ENCODE measurements at places on chromosomes 11 and 22.
A peak's percentile ranks its signal among the peaks of the same experiment; 100 is the strongest.

DNA sequence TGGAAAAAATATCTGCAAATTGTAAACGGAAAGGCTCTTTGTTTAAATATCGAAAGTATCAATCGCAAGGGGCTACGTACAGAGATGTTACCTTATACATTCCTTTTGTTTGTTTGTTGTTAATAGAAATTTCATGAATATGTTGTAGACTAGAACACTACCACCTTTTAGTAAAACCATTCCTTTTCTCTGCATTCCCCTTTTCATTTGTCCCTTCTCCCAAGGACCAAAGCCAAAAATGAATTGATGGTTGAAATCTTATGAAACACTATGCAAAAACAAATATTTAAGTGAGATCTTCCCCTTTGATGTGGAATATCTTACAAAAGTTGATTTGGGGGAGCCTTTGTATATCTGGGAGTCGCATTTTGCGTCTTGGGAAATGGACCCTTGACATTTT lies 2.1 kb downstream of the SLC17A6 start:
- DNase-seq, result no peak

DNA sequence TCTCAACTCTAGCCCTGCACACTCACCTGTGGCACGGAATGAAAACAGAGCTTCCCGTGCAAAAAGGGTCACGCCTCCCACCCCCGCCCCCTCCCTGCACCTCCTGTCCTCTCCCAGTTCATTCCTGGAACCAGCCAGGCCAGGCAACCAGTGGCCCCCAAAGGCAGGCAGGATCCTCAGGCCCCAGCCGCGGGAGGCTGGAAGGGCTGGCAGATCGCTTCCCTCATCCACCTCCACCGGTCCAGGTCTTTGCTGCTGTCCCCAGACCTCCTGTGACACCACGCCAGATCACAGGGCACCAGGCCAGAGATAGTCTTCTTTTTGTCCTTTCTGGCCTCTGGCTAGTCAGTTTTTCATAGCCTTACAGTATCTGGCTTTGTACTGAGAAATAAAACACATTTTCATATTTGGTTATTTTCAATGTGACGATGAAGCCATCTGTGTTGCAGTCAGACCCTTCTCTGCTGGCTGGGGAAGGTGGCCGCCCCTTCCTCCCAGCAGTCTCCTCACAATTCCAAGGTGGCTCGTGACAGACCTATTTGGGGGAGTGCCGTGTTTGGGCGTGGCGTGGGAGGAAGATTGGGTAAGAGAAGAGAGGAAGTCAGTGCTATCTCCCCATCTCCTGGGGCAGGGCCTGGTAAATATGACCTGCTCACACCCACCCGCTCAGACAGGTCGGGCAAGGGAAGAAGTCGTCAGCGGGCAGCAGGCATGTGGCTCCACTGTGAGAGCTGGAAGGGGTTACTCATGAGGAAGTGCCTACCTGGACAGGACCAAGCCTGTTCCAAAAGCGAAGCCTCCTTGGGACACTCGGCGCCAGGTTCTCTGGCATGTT lies 9.1 kb downstream of the SSH3 start:
- DNase-seq, result no peak

DNA sequence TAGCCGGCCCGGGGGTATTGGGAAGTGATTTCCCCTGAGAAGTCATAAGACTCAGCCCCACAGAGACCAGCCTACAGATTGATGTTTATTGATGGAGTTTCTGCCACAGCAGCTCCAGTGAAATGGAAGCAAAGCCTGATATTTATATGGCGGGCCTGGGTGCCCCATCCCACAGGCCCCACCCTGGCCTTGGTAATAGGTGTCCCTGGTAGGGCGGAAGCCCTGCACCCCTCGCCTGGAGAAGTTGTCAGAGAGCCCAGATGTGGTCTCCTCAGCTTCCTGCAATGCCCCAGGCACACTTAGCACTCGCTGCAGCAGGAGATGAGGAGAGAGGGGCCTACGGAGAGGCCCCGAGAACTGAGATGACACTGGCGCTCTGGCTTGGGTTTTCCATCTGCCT lies 107.4 kb downstream of the MORC2 start:
- no peak for DNase-seq

DNA sequence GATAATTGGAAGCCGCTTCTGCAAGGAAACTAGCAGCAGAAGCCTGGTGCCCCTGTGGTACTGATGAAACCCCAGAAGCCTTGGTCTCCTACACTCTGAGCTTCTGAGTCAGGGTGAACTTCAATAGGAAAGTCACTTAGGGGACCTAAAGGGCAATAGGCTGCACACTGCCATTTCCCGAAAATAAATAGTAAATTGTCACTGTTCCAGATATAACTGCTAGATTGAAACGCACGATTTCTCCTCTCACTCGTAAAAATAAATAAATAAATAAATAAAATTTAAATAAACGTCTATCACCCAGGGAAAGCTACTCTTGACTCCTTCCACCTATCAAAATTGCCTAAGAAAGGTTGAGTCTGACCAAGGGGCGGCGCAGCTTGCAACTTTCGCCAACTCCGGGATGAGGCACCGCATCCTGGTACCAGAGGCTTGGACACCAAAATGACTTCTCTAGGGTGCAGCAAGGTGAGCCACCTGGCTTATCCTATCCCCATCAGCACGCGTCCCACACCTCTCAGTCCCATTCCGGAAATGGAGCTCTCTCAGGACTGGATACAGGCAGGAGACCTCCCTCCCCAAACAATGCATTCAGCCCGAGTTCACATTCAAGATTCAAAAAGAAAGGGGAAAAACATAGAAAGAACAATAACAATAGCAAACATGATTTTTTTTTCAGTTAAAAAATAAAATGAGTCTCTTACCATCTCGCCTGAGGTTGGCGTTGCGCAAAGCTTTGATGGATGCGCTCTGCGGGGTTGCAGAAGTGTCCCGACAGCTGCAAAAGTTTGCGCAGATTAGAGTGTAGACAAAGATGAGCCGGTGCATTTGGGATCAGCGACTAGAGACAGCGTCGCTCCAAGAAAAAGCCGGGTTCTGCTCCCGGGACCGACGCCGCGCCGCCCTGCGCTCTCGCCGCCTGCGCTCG lies 583 bp downstream of the PDGFD start:
- no peak for DNase-seq

- no peak for DNase-seq
Measured at GRCh38 chr11:78060533-78060932, 3.1 kb upstream of the THRSP start.

DNA sequence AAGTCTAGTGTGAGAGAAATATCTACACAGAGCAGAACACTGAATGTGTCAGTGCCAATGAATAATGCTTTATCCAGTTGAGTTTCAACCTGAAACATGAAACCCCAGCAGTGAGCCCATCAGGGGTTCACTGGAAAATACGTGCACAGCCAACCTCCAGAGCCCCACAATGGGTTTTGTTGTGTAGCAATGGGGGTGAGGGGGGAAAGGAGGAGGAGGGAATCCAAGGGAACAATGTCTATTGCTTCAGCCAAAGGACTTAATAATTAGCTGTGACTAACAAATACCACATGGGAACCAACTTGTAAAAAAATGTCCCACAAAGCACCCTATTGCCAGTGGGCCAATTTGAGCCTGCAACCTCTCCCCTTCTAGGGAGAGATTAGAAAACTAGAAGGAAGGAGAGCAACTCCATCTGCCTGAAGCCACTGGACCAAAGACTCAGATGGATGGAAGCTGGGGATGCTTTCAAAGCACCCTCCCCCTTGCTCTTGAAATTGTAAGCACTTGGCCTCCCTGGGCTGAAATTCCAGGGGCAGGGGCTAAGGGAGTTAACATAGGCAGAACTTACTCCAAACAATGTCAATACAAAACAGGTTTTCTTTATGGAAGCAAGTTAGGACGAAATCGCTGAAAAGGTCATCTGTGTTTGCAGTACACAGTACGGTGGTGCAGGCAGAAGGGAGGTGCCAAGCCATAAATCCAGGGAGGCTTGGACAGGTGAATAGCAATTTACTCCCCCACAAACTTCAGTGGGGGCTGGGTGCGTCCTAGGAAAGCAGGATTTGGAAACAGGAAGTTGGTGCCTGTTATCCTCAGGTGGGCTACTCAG lies 99.8 kb downstream of the ARL14EP start:
- DNase-seq, result no peak

DNA sequence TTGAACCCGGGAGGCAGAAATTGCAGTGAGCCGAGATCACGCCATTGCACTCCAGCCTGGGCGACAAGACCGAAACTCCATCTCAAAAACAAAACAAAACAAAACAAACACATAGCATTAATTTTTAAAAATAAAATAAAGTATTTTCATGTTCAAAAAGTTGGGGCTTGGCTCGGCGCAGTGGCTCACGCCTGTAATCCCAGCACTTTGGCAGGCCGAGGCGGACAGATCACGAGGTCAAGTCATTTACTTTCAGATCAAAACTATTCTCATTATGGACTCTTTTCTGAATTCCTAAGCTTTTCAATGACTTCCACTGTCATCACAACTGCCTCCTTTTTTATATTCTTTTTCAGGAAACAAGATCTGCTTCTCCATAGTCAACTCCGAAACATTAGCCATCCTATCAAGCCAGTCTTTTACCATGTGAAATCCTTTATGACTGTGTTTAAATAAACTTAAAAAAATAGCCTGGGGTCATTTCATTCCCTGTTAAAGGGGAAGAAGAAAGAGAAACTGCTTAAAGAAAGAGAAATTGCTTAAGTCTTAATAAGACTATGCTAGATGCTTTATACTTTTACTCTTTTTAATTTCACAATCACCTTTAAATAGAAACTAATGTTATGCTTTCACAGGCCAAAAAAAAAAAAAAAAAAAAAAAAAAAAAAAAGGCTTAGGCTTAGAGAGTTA lies 13.1 kb upstream of the CHRNA10 start:
- DNase-seq, result no peak

GRCh38 chr11:68461575-68461917 lies 994 bp downstream of the PPP6R3 start:
- DNase-seq, result no peak

- no peak for DNase-seq
Measured at GRCh38 chr22:33748714-33749113, 171.6 kb downstream of the LARGE1 start.

- no peak for DNase-seq
Measured at GRCh38 chr22:29266564-29267461, 968 bp downstream of the RHBDD3 start.

- no peak for DNase-seq
Measured at GRCh38 chr11:110077831-110078325, 15.3 kb upstream of the ZC3H12C start.

DNA sequence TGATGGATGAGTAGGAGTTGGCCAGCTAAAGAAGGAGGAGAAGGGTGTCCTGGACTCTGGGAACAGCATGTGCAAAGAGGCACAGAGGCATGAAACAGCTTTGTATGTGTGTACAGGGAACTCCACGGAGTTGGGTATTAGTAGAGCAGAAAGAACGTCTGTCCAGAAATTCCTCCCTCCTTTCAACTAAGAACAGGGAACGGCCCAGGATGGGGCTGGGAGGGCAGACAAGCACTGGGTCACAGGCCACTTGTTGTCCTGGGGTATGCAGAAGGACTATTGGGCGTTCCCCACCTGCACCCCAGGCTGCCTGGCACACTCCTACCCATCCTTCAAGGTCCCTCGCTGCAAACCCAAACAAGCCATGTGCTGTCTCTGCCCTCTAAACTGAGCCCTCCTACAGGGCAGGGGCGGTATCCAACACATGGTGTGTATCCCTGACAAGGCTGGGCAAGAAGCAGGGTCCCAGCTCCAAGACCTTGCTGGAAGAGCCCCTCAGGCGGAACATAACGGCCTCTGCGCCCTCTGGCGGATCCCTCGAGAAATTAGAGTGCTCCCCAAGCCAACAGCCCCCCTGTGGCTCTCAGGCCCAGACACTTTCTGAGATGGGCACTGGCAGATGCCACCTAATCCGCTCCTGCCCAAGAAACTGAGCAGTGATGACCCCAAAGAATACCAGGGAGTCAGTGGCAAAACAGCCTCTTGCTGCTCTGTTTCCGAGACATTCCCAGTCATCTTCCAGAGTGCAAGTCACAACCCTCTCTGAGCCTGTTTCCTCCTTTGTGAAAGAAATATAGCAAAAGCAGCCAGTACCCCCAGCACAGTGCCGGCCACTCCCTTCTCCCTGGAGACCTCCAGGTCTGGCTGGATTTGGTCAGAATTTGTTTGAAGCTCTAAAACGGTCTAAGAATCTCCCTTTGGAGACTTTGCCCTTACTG lies 1.6 kb upstream of the ELFN2 start:
- DNase-seq, result peak; percentile 28

GRCh38 chr11:56151376-56151775 lies 8.7 kb downstream of the OR8K5 start:
- no peak for DNase-seq

DNA sequence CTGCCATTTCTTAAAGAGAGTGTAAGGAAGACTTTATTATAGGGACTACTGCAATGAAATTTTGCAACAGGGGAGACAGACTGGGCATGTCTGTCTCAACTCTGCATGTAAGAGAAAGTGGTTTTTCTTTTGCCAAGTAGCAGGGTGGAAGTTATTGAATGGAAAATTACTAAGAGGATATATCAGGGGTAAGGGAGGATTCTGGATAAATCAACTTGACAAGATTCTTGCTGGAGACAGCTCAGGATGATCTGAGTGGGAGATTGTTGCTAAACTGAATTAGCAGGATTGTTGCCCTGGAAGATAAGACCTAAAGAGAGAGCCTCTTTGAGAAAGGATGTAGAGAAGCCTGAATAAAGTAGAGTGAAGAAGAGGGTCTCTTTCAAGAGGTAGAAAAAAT lies 145.8 kb downstream of the LUZP2 start:
- no peak for DNase-seq

- DNase-seq, result no peak
Measured at GRCh38 chr11:13983081-13983751, 20.7 kb downstream of the SPON1 start.

DNA sequence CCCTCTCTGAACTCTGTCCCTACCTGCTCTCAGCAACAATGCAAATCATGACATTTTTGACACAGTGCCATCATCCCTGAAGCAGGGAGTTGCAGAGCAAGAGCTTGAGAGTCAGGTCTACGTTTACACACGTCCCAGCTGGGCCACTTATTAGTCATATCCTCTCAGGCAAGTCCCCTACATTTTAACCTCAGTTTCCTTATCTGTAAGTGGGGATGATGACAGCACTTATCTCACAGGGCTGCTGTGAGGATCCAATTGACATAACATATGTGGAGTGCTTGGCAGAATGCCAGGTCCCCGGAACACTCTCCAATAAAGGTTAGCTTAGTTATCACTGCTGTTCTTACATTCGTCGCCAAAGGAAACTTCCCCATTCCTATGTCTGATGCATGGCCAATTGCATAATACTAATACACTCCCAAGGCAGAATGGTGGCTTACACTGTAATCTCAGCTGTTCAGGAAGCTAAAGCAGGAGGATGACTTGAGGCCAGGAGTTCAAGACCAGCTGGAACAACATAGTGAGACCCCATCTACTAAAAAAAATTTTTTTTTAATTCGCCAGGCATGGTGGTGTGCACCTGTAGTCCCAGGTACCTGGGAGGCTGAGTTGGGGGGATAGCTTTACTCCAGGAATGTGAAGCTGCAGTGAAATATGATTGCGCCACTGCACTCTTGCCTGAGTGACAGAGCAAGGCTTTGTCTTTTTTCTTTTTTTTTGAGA lies 16.6 kb downstream of the ASCC2 start:
- DNase-seq, result no peak
